ENCODE measurements at places on chromosomes 5 and 9. TPM values are rescaled to one million over a fixed set of nuclear protein-coding genes. Genes with fewer than 3 reads are reported as not detected.

IFNB1 gene
- not detected for total RNA-seq

CCDC192 gene
- not detected for total RNA-seq

CCL27 gene
- not detected for total RNA-seq

SLC22A4 gene
- 6.8 TPM for total RNA-seq

C7 gene
- total RNA-seq: under 0.01 TPM

RORB gene
- 5.6 TPM for total RNA-seq

SLC1A1 gene
- 17.7 TPM for total RNA-seq

AQP3 gene
- total RNA-seq: 0.97 TPM

CAVIN4 gene
- total RNA-seq: 1.3 TPM

TLN1 gene
- total RNA-seq: 428 TPM

GPR150 gene
- total RNA-seq: 0.43 TPM

ST8SIA4 gene
- total RNA-seq: 3.5 TPM

ZNF354C gene
- total RNA-seq: 6.8 TPM

LCN12 gene
- not detected for total RNA-seq

SEMA6A gene
- 2.2 TPM for total RNA-seq

AK8 gene
- 0.32 TPM for total RNA-seq

ANKRD20A1 gene
- total RNA-seq: not detected

PRR7 gene
- 4.7 TPM for total RNA-seq

HMGCR gene
- total RNA-seq: 198 TPM

PDE6A gene
- not detected for total RNA-seq

ADAMTS12 gene
- total RNA-seq: 54.8 TPM

GPR151 gene
- not detected for total RNA-seq

OSMR gene
- 114 TPM for total RNA-seq

LRRC19 gene
- not detected for total RNA-seq

KIF4B gene
- total RNA-seq: not detected

BTNL8 gene
- total RNA-seq: not detected

STING1 gene
- total RNA-seq: 25.9 TPM

TPPP gene
- total RNA-seq: under 0.01 TPM

FRRS1L gene
- total RNA-seq: not detected

CPLANE1 gene
- 31.9 TPM for total RNA-seq

ANKRD18B gene
- not detected for total RNA-seq

DND1 gene
- total RNA-seq: not detected

MEIKIN gene
- total RNA-seq: not detected

BARHL1 gene
- total RNA-seq: not detected

GFI1B gene
- total RNA-seq: 0.32 TPM

CYSRT1 gene
- 0.64 TPM for total RNA-seq

GABRA1 gene
- total RNA-seq: not detected

TSSK1B gene
- 0.64 TPM for total RNA-seq

KLHL3 gene
- 3.0 TPM for total RNA-seq

CDC25C gene
- total RNA-seq: 6.9 TPM
